ENCODE measurements at places on chromosomes 16 and 17. TPM values are rescaled to one million over a fixed set of nuclear protein-coding genes. Genes with fewer than 3 reads are reported as not detected.
A peak's percentile ranks its signal among the peaks of the same experiment; 100 is the strongest.

Gene LPO
- total RNA-seq, result not detected

Gene IL32
- 181 TPM for total RNA-seq

Gene ADAMTS18
- total RNA-seq, result 0.60 TPM

Gene FA2H
- total RNA-seq, result 4.2 TPM

GRCh38 chr17:45672792-45673191 is 111.3 kb upstream of the CRHR1 start:
- no peak overlapping the region for H3K4me3 ChIP-seq
- no peaks in the 10 kb centered on the region for H3K36me3 ChIP-seq
- no peaks in the 10 kb centered on the region for H3K4me1 ChIP-seq

GRCh38 chr17:7687072-7687907 is at the start of gene TP53:
TP53 (minus strand) TSS chr17:7687490; CDS start chr17:7676594, 10,896 bp downstream.
- peak within 1 kb of the TSS; percentile 99 for H3K4me3 ChIP-seq
- peaks cover 7% of the 10 kb centered on the region for H3K4me1 ChIP-seq
- H3K27ac ChIP-seq, result peak within 1 kb of the TSS; percentile 96

GRCh38 chr17:27498615-27499309 is 42.5 kb downstream of the KSR1 start:
- H3K4me1 ChIP-seq, result peaks cover 12% of the 10 kb centered on the region
- peak overlapping the region; percentile 29 for H3K27ac ChIP-seq
- no peaks in the 10 kb centered on the region for H3K36me3 ChIP-seq
- DNase-seq, result peak; percentile 20
- H3K4me3 ChIP-seq, result no peak overlapping the region
- H3K27me3 ChIP-seq, result no peaks in the 10 kb centered on the region

Measured in kidney (tissue), 22 donors.